RWPE1 (cell line): ENCODE measurements at places on chromosomes 6 and 20.

DNA sequence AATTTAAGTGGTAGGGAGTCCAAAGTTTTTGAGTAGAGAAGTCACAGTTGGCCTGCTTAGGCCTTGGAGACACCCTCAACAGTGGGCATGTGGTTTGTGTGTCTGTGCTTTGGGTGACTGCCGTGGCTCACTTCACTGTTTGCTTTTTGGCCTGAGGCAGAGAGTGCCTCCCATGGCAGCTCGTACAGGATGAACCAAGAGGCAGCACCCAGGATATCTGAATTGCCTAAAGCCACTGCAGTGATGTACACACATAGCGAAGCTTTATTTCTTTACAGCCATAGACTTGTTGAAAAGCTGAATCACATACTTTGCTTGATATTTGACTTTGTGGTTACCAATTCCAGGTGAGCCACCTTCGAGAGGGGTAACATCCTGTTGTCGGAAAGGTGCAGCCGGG, 21.6 kb downstream of the RREB1 start:
- DNase-seq = peak; percentile 55

GRCh38 chr6:44062771-44063560, 64.3 kb downstream of the MRPL14 start:
- DNase-seq = no peak

DNA sequence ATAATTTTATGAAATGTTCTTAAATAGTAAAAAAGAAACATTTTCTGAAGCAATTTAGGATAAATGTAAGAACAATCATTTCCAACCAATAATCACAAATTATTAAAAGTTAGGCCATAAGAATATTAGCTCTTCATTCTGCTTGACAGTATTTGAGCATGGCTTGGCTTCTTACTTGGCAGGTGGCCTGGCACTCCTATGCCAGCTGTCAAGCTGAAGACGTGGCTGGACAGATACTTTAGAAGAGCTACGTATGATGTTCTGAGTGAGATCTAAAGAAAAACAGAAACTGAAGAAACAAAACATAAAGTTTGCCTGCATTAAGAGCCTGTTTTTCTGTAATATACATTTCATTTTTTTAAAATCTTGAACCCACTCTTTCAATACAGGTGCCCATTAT, 438.9 kb downstream of the GRIK2 start:
- no peak for DNase-seq

DNA sequence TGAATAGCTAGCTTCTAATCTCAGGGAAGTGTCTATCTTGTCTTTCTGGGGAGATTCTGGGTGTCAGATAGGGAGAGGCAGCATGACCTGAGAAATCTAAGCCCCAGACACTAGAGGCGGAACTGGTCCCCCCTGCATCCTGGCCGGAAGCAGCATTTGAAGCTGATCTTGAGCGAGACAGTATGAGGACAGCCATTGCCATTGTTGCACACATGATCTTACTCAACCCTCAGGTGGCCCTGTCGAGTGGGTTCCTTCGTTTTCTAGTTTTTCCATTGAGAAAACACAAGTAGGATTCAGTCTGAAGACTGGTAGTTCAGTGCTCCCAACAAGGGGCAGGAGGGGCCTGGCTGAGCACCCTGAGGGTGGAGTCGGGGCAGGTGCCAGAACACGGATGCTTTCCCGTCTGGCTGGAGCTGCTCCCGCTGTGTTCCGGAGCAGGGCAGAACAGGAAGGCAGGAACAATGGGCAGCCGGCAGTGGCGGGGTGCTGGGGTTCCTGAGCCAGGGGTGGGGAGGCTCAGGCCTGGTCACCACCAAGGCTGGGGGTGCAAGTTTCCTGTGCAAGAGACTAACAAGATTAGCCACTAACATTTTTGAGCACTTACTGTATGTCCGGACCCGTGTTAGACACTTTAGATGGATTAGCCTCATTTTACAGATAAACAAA, 7.9 kb upstream of the SDCBP2 start:
- DNase-seq = no peak

DNA sequence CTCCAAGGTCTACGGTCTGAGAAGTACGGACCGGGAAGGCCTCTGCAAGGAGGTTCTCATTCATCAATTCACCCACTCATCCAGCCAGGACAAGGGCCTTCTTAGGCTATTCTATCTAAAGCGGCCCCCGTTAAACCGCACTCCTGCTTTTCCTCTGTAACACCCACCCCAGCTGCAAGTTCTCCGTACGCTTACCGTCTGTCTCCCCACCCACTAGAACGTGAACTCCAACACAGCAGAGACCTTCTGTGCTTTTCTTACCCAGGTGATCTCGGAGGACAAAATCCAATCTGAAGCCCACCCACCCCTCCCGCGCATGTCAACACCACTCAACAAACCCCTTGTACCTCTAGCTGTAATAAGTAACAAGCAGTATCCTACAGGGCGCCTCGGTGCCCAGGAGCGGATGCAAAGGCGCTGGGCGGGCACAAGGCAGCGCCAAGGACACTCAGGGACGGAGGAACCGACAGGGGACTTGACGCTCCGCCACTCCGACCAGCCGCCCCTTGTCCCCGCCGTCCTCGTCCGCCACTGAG, 351 bp downstream of the AURKA start:
- DNase-seq = no peak

GRCh38 chr6:7589221-7589620, 777 bp upstream of the SNRNP48 start:
- peak; percentile 4 for DNase-seq
